ENCODE measurements at places on chromosomes 7 and 10.

DNA sequence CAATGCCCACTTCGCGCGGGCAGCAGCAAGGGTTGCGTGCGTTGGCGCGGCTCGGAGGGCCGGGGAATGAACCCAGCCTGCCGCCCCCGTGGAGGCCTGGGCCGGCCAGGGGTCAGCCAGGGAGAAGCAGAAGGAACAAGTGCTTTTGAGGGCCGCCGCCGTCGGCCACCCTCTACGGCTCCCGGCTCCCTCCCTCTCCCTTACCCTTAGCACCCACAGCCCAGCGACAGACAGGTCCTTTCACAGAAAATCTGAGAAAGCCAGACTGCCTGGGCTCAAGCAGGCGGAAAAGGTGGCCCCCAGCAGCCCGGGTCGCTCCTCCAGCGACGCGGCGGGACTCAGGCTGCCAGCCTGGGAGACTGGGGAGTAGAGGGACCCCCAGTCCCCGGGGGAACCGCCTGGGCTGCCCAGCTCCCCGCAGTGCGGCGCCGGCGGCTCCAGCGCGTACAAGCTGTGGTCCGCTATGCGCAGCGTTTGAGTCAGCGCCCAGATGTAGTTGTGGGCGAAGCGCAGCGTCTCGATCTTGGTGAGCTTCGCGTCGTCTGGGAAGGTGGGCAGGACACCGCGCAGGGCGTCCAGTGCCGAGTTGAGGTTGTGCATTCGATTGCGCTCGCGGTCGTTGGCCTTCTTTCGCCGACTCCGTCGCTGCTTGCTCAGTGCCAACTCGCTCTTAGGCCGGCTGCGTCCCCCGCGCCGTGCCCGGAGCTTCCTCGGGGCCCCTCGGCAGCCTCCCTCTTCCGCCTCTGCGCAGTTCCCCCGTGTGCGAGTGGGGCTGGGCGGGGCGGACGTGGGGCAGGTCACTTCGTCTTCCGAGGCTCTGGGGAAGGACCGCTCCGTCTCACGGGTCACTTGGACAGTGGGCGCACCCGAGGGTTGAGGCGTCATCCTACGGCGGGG, 815 bp downstream of the NEUROG3 start:
- peak; percentile 21 for DNase-seq

DNA sequence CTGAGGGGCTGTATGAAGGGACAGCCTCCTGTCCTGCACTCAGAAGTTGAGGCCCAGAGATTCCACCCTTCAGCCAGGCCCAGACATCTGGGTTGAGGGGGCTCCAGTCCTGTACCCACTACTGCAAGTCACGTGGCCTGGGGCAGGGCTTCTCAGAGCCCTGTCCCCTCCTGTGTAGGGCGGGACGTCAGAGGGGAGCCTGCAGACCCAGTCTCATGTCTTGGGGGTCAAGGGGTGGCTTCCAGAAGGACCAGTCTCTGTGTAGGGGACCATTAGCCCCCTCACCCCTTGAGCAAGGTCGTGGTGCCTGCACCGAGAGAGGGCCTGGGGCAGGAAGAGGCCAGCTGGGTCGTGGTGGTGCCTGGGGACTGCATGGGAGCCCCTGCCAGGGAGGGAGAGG, 593 bp upstream of the PILRA start:
- no peak for DNase-seq

- DNase-seq, result no peak
Measured at GRCh38 chr7:5546626-5547025, 123.0 kb upstream of the TNRC18 start.

GRCh38 chr10:90007226-90007625, 305.8 kb downstream of the KIF20B start:
- no peak for DNase-seq

DNA sequence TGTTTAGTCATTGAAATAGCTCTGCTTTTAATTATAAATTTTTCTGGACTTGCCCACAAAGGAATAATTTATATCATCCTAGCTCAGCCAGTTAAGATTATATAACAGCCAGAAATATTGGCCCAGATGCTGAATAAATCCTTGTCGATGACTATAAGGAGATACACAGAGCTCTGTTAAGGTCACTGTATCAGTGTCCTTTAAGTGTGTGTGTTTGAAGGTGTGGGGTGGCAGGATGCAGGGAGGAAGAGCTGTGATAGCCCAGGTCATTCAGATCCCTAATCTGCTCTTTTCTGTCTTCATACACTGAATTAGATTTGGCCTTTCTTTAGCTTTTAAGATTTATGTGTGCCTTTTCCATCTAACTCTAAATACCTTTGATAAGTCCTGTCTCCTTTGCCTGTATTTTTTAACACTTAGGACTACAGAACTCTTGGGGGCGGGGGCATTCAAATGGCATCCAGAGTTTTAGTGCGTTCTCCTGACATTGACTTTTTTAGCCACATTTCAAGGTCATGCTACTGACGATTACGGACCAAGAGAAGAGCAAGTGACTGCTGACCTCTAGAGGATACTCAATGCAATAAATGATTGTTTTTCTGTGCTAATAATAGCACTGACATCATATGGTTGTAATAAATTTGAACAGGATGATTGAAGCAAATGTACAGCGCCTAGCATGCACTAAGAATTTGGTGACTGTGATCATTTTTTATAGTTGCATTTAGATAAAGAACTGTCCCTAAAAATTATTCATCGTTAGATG, 172.3 kb downstream of the CACNB2 start:
- DNase-seq, result no peak

- no peak for DNase-seq
Measured at GRCh38 chr7:150657526-150657925, 25.3 kb upstream of the GIMAP6 start.

Measured in stimulated activated CD4-positive, alpha-beta T cell treated with anti-CD3 and anti-CD28 coated beads, Interleukin-2, amount 100 ng/mL, for 48 hours (primary cell).